Transverse colon (tissue), 4 donors: ENCODE measurements at places on chromosomes 1 and 21. TPM values are rescaled to one million over a fixed set of nuclear protein-coding genes. Genes with fewer than 3 reads are reported as not detected.

Gene TRPM2
- not detected for total RNA-seq

Gene LRRC53
- total RNA-seq, result not detected

Gene ASCL5
- not detected for total RNA-seq

Gene LMOD1
- total RNA-seq, result 114 TPM

Gene FCRL4
- total RNA-seq, result not detected

Gene SPRR1B
- not detected for total RNA-seq

Gene CHI3L1
- not detected for total RNA-seq

DNA sequence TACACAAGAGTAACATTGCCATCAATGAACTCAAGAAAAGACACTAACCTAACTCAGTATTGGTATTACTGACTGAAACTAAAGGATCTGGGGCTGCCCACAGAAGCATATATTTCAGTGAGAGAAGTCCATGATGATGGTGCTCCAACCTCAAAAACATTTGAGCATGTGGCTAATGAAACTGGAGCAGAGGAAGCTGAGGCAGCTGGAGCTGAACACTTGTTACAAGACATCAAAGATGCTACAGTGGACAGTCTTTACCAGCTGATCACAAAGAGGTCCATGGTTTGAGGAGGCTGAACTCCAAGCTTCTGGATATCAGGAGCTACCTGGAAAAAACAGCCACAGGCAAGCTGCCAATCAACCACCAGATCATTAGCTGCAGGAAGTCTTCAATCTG, 42.2 kb upstream of the TTC39A start:
- DNase-seq, result no peak

- no peak for DNase-seq
Measured at GRCh38 chr21:21052672-21053071, 54.5 kb downstream of the NCAM2 start.

- no peak for DNase-seq
Measured at GRCh38 chr1:201937624-201938213, 8.6 kb downstream of the LMOD1 start.

GRCh38 chr1:241396747-241397681, 40.0 kb upstream of the RGS7 start:
- no peak for DNase-seq

GRCh38 chr1:85607126-85607920, 26.8 kb downstream of the CCN1 start:
- no peak for DNase-seq

DNA sequence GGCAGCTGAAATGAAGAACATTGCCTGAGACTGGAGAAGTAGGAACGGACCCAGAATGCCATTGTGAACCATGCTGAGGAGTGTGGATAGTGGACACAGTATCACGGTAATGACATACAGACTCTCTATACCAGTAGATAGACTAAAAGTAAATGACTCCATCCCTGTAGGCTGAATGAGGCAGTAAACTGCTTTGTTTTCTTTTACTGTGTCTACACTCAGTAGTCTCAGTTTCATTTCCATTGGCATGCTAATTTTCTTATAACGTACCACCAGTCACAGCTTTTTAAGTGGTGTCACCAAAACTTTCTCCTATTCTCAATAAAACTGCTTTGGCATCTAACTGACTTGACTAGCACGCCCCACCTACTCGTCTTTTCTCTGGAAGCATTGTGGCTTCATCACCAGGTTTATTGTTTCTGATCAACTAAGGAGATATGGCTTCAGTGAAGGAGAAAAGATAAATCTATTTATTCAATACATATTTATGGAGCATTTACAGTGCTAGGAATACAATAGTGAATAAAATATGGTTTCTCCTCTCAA, 8.4 kb upstream of the ZNF697 start:
- DNase-seq, result no peak

DNA sequence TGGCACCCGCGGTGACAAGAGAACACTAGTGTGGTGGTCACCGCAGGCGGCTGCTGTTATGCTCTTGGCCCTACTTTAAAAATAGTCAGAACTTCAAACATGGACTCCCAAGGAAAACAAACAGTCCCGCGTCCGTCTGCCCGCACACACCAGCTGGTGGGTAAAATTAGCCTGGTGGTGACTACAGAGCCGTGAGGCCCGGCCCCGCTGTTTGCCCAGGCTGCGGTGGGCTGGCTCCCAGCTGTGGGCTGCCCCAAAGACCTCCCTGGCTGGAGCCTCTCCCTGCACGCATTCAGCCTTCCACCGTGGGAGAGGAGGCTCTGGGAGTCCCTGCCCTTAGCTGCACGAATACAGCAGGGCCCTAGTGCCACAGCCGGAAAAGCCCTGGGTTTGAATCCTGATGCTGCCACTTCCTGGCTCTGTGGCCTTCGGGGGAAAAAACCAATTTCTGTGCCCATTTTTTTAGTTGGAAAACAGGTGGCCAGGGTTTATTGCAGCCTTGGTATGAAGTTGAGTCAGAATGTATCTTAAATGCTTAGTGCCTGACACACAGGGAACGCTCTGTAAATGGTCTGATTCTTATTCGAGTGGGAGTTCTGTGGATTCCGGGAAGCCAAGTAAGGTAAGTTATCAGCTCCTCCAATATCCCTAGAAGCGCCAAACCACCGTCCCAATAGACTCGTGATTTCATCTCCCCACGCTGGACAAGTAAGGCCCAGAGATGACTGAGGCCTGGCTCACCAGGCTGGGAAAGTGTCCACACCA, 58.2 kb downstream of the ALPL start:
- DNase-seq, result no peak

- no peak for DNase-seq
Measured at GRCh38 chr1:186671136-186671825, 8.9 kb downstream of the PTGS2 start.

GRCh38 chr1:224563666-224564065, 52.5 kb upstream of the CNIH3 start:
- DNase-seq, result no peak

DNA sequence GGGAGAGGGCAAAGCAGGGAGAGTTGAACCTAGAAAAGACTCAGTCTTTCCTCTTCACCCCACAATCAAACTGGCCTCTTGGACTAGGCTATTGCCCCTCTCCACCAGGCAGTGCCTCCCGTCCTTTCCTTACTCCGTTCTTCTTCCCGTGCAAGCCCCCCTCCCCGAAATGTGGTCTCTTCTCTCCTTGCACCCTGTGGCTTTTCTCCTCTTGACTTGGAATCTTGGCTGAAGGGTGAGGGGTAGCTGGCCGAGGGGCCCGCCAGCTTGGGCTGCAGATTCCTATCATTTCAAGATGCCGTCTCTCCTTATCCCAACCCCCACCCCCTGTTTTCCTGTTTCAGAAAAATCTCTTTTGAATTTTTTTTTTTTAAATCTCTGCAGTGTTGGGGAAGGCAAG, 1.6 kb downstream of the WNT2B start:
- no peak for DNase-seq

DNA sequence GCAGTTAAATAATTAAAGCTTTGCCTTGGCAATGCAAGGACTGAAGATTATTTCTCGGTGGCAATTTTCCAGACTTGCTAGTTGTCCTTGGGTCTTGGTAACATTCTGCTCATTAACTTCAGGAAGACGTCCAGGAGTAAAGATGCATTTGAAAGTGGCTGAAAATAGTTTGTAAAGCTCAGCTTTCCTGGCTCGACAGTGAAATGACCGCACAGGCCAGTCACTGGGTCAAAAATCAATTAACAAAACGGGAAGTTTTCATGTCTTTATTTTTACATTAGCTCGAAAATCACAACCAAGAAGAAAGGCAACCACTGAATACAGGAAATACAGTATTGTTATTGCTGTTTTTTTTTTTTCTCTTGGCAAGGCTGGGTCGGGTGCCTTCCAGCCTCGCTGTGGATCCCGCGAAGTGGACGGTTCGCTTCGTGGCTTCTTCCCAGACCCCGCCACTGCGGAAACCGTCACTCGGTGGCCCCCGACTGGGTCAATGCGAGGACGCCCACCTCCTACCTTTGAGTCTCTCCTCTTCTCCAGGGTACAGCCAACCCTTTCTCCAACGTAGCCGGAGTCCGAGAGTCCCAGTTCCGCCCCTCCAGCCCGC, 479 bp upstream of the SNX7 start:
- no peak for DNase-seq

- DNase-seq, result no peak
Measured at GRCh38 chr1:7614576-7615074, 156.5 kb upstream of the VAMP3 start.

- DNase-seq, result no peak
Measured at GRCh38 chr1:25590096-25590824, 26.3 kb upstream of the MAN1C1 start.

- DNase-seq, result no peak
Measured at GRCh38 chr1:169363046-169363730, 4.4 kb downstream of the NME7 start.

DNA sequence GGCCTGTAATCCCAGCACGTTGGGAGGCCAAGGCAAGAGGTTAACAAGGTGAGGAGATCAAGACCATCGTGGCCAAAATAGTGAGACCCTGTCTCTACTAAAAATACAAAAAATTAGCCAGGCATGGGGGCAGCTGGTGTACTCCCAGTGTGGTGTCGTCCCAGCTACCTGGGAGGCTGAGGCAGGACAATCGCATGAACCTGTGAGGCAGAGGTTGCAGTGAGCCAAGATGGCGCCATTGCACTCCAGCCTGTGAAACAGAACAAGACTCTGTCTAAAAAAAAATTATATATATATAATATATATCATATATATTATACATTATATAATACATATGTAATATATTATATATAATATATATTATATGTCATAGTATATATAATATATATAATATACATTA, 249.2 kb upstream of the TPTE start:
- DNase-seq, result no peak

DNA sequence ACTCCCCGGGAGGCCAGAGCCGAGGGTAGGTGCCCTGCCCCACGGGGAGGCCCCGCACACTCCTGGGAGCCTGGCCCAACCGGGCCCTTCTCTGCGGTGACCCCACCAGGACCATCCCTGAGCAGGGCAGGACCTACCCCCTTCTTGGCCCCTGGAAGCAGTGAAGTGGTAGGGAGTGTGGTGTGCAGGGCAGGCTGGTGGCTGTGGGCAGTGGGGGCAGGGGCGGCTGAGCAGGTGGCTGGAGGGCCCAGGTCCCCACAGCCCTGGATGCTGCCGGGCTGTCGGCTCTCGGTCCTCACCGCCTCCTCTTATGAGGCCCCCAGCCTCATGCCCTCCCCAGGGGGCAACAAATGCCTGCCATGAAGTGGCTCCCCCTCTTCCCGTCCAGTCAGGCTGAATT, 19.5 kb downstream of the PLCH2 start:
- DNase-seq, result no peak

DNA sequence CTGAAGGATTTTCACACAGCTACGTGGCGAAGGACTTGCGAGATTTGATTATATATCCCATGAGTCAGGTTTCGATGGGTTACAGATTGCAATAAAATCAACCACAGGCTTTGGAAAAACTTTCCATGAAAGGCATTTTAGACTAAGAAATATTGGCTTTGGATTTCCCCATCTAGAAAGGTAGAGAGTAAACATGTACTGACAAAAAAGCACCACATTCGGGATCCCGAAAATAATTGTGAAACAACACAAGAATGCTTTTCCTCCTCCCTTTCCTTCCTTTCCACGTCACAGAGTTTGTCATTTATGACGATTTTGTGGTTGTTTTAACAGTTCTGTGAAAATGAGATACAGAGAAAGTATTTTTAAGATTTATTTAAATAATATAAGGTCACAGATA, 38.5 kb downstream of the TGFB2 start:
- DNase-seq, result no peak

DNA sequence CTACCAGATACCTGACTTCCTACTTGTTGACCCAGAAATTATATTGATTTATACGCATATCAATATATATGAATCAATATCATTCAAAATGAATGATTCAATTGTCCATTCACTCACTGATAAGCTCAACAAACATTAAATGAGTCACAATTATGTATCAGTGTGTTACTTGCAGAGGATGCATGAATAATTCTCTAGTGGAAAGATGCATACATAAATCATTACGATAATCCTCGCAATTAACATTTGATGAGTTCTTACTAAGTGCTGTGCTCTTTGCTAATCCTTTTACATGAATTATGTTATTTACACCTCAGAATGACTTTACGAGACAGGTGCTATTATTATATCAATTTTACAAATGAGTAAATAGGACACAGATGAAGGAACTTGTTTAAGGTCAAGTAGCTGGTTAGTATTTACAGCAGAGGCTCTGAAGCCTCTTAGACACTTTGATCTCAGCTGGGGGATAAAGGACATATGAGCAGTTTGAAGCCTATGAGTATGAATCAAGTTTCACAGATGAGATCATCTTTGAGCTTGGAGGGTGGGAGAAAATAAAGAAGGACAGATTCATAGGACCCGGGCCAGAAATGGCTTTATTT, 112.8 kb upstream of the ADAMTS5 start:
- no peak for DNase-seq
